IPS-NIHi11 (cell line): ENCODE measurements at places on chromosomes 2 and 18.
A peak's percentile ranks its signal among the peaks of the same experiment; 100 is the strongest.

- DNase-seq, result peak; percentile 11
Observed at GRCh38 chr2:1609485-1610095, 134.7 kb downstream of the PXDN start.

DNA sequence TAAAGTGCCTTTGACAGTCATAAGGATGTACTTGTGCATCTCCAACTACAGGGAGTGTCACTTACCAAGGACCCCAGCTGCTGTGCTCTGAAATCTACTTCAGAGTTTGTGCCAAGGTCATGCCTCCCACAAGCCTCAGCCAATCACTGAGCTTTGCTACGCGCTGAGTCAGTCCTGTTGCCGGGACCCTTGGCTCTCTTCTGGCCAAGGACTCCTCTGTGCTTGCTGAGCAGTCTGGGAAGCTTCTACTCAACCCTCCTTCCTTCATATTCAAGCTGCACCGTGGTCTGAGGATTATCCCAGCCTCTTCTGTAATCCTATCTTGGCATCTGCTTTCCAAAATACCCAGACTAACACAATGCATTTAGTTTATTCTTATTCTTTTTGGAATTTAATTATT is 398.9 kb upstream of the FANCL start:
- no peak for DNase-seq

GRCh38 chr2:70766357-70767078 is 1.5 kb downstream of the ADD2 start:
- no peak for DNase-seq

GRCh38 chr18:25831301-25831701 is 259.1 kb downstream of the SS18 start:
- no peak for DNase-seq

DNA sequence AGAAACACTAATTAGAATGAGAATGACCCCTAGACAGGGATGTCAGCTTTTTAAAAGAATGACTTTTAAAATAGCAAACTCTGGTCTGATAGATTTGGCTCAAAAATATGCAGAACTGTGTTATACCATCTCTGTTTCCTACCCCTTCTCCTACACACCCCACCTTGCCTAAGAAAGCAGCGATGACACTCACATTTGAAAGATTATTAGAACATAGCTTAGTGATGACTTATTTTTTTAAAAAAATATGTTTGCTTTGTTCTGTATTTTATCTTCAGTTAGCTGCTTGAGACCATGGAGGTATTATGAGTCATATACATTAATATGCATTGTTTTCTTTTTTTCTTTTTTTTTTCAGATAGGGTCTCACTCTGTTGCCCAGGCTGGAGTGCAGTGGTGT is 176.7 kb upstream of the TPO start:
- DNase-seq, result no peak
